ENCODE measurements at places on chromosomes 2 and 18.

DNA sequence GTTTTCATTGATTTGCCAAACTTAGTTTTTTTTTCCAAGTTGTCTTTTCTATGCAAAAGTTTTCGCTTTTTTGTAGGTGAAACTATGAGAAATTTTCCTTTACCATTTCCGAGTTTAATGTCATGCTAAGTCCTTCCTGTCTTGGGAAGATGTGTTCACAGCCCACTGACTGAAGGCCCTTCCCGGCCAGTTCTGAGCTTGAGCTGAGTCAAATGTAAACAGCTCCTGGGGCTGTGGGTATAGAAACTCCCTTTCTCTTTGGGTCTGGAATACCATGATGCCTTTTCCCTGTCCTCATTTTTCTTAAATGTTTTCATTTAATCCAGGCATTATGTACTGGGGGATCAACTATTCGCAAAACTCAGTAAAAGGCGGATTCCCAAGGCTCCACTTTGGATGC, 69.8 kb upstream of the IL1R1 start:
- DNase-seq = no peak

DNA sequence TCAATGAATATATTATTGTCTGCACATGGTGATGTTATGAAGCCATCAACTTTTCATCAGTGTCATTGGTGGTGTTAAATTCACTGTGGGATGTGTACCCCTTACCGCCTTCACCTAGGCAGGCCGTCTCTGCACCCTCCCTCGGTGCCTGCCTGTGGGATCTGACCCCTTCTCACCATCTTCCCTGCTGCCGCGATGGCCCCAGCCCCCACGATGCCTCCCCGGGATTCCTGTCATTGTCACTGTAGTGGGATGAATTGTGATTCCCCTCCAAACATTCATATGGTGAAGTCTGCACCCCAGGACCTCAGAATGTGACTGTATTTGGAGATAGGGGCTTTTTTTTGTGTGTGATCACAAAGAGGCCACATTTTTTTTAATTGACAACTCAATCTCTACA, 198.3 kb upstream of the HS6ST1 start:
- DNase-seq = no peak

DNA sequence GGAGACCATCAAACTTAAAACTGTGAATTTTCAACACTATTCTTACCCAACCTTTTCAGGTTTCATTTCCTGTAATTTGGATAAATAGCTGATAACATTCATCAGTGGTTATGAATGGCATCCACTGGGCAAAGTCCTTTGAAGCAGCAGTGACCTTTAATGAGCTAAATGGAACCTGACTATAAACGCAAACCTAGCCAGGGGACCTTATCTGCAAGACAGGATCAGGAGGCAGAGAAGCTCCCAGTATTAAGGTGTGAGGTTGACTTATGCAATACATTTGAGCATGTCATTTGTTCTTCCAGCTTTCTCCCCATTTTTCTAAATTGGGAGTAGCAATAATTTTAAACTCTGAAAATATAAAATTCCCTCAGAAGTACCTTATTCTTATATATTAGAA, 38.4 kb downstream of the CREG2 start:
- DNase-seq = no peak

GRCh38 chr2:181675254-181675653, 5.1 kb downstream of the NEUROD1 start:
- no peak for DNase-seq

DNA sequence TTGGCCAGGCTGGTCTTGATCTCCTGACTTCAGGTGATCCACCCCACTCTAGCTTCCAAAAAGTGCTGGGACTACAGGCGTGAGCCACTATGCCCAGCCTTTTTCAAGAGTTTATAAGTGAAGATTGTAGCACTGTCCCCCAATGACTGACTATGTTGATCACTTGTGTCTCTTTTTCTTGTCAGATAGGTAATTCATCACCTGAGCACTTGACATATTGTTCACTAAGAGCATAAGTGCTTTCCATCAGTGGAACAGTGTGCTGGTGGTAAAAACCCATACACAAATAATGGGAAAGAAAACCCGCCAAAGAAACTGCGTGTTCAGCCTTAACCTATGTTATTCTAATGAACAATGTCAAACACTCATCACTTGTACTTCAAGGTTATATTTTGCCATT, 414.4 kb upstream of the CDH7 start:
- DNase-seq = no peak

DNA sequence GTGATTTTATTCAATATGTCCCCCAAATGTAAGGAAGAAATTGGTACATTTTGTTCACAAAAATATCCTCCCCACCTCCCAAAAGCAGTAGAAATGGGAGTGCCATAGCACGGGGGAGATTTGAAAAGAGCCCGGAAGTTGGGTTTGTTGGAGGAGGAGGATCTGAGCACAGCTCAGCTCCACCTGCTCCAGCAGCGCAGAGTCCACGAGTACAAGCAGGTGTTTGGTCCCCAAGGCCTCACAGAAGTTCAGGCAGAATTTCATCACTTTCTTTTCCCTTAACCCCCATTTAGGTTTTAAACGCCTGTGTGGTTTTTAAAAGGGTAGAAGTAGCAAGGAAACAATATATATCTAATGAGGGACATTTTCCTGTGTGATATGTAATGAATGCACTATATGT, 56.0 kb downstream of the TRAPPC12 start:
- DNase-seq = no peak

Data from activated gamma-delta T cell treated with Interleukin-2 at 50 U/mL for 16 hours (primary cell).